HuH-7.5 (cell line): ENCODE measurements at places on chromosomes 7 and 10.

DNA sequence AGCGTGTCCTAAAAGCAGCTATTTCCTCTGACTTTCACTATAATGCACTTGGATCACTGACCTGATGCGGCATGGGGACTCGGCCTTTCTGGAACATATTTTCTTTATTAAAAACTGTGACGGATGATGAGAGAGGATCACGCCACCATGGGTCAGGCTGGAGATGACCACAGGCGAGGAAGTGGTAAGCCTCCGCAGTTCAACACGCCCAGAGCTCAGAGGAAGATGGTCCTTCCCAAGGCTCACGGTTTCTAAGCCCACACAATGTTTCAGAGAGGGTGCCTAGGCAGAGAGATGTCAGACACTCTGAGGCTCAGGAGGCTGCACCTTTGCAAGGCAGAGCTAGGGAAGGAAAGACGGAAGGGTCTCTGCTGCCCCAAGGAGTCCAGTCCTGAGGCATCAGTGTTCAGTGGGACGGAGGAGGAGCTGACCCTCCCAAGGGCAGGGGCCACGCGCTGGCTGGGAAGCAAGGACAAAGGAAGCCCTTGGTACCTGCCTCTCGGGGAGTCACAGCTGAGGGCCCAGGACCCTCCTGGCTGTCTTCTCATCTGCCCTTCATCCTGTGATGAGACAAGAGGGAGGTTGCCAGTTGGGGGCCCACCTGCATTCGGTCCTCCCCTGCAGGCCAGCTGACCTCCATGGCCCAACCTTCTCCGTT is 9.5 kb downstream of the CHST15 start:
- DNase-seq, result no peak

GRCh38 chr10:49768731-49769130 is 6.6 kb upstream of the OGDHL start:
- DNase-seq, result no peak

DNA sequence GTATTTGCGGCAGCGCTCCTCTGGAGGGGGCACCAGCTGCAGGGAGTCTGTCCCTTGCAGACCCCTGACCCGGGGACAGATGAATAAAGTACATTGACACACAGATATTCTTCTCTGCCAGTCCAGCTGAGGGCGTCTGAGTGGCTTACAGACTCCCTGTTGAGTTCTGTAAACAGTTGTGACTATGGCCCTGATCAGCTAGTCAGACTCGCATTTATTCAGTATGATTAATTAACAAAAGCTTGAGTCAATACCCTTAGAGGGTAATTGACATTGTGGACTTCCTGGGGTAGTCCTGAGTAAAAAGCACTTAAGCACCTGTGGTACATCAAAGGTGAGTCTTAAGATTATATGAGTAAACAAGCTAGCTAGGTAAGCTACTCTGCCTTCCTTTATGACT is 21.0 kb downstream of the ANKRD30A start:
- no peak for DNase-seq

DNA sequence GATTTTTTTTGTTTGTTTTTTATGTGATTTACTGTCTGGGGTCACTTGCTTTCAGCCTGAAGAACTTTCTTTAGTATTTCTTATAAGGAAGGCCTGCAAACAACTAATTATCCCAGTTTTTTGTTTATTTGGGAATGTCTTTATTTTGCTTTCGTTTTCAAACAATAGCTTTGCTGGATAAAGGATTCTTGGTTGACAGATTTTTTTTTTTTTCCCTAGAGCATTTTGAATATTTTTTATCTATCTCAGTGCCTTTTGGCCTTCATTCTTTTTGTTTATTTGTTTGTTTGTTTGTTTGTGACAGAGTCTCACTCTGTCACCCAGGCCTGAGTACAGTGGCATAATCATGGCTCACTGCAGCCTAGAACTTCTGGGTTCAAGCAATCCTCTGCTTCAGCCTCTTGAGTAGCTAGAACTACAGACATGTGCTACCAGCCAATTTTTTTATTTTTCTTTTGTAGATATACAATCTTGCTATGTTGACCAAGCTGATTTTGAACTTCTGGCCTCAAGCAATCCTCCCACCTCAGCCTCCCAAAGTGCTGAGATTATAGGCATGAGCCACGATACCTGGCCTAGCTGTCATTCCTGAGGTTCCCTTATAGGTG is 46.3 kb upstream of the FZD9 start:
- no peak for DNase-seq

GRCh38 chr7:95479992-95480624 is 5.6 kb upstream of the ASB4 start:
- no peak for DNase-seq

- no peak for DNase-seq
Measured at GRCh38 chr7:132377703-132378584, 198.3 kb downstream of the PLXNA4 start.

- DNase-seq, result no peak
Measured at GRCh38 chr10:32109603-32110002, 53.4 kb upstream of the KIF5B start.

DNA sequence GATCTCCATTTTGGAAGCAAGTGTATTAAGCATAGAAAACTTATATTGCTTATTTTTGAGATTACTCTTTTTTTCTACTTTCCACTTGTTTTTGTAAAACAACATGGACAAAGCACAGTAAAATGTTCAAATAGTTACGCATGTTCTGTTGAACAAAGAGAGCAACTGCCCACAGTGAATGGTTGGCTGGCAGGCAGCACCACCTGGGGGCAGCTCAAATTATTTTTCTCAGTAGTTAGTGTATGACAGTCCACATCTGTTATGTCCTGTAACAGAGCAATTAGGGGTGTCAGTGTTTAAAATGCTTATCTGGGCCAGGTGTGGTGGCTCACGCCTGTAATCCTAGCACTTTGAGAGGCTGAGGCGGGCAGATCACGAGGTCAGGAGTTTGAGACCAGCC is 46.1 kb upstream of the CACUL1 start:
- DNase-seq, result no peak

DNA sequence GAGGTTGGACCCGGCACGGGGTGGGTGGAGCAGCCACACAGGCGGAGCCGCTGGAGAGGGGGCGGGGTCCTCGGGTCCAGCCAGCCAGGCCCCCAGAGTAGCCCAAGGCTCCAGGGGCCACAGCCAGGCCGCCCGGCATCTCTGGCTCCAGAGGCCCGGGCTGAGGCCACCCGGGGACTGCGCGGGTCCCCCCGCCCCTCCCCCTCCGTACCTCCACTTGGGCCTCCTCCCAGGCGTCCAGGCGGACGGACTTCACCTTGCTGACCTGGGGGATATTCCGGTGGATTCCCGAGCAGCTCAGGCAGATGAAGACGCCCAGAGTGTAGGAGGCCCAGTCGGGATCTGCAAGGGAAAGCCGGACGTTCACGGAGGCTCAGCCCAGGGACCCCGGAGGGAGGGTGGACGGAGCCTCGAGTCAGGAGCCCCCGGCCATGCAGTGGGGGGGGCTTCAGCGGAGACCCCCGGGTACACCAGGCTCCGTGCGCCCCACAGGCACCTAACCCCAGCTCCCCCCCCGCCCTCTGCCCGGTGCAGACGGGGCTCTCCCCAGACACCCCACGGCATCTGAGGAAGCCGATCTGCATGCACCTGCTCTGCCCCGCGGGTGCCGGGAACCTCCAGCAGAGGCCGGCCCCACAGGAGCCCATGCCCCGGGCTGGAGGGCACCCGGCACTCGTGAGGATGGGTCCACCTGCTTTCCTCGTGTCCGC is 19.2 kb downstream of the ADAP1 start:
- no peak for DNase-seq

GRCh38 chr10:29191674-29192073 is 97.2 kb upstream of the LYZL1 start:
- DNase-seq, result no peak

DNA sequence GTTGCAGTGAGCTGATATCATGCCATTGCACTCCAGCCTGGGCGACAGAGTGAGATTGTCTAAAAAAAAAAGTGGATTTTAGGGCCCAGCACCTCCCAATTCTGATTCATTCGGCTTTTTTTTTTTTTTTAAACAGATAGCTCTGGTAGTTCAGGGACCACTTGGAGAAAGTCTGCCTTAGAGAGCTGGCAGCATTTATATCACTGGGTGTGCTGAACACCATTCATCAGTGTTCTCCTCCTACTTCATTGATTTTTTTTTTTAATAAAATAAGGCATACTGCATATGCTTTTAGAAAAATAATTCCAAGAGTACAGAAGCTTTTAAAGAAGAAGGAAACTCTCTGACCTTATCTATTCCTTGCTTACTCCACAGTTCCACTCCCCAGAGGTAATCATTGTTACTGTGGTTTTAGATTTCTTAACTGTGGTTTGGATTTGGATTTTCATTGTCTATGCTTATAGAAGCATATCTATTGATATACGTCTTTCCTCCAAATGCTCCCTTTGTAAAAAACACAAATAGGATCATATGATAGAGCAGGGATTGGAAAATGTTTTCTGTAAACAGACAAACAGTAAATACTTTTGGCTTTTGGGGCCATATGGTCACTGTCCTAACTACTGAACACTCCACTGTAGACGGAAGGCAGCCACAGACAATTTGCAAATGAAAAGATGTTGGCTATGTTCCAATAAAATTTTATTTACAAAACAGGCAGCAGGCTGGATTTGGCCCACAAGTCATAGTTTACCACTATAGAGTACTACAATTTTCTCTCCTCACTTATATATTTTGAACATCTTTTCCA is 21.1 kb upstream of the SAR1A start:
- no peak for DNase-seq

DNA sequence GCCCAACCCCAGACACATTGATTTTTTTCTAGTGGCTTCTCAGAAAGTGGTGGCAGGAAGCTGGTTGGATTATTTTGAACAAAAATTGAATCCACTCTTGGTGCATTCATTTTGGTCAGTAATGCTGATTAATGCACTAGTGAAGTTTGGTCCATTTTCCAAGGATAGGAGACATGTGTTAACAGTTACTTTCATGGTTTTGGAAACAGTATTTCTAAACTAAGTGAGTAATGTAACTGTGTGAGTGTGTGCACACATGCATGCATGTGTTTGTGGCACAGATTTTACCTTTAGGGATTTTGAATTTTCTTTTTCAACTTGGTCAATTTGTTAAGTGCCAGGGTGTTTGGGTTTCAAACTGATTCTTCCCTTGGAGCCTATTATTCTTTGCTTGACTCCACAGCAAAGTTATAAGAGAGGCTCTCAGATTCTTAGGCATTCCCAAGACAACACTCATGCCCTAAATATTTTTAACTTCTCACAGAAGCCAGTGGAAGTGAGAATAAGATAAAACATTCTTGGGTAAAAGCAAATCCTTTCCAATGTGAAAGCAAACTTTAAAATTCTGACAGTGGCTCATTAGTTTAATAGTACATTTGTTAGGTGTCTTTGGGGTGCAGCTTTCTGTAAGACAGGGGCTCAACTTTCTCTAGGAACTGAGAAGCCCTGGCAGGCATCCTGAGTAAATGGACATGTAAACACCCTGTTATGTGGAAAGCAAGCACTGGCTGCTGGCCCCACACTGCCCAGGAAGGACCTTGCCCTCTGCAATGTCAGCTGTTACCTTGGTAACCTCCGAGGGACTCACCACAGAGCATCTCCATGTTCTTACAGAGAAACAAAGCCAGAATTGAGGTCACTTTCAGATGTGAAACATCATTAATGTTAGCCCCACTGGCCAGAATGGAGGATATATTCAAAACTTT is 68.4 kb downstream of the ASAH2B start:
- DNase-seq, result peak; percentile 17

DNA sequence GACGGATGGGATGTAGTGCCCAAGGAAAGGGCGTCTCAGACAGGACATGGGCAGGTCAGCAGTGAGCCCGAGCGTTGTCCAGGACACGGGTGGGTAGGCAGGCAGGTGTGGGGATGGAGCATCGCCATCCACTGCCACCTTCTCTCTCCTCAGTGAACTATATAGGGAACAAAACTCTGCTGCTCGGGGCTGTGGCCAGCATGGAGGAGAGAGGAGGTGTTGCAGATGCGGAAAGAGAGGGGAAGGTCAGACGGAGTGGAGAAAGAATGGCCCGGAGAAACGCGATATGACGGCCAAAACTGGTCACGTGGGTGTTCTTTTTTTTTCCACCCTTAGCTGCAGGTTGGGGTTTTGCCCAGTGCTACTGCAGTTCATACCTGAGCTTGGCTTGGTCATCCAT is 71.2 kb downstream of the GRID1 start:
- DNase-seq, result no peak

DNA sequence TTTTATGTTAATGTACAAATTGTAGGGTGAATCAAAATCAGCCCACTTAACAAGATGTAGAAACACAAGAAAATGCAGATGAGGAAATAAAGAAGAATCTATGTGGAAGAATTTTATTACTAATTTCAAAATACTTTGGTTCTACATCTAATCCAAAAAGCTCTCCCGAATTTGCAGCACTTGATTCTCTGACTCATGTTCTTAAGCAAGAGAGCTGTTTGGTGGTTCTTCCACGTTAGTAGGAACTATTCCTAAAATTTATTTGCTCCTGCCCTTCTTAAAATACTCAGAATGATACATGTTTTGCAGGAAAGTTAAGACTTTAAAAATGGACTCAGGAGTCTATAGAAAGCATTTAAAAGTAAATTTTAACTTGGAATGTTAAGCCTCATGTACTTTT is 91.8 kb downstream of the ZMYND11 start:
- no peak for DNase-seq

GRCh38 chr7:126570845-126571244 is 681.9 kb downstream of the GRM8 start:
- DNase-seq, result no peak

DNA sequence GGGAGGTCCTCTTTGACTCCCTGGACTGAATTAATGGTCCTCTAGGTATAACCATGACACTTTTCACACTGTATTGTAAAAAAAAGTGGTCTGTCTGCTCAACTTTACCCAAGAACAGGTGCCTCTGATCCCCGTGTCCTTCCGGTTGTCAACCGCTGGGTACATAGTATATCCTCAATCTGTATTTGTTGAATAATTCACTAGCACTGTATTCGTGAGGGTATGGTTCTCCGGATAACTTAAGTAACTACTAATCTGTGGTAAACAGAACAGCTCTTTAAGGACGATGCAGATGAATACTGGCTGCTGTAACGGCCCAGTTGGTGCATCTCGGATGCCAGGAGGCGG is 472 bp upstream of the ADAM22 start:
- no peak for DNase-seq

GRCh38 chr7:8229927-8230326 is 32.0 kb downstream of the ICA1 start:
- DNase-seq, result no peak

DNA sequence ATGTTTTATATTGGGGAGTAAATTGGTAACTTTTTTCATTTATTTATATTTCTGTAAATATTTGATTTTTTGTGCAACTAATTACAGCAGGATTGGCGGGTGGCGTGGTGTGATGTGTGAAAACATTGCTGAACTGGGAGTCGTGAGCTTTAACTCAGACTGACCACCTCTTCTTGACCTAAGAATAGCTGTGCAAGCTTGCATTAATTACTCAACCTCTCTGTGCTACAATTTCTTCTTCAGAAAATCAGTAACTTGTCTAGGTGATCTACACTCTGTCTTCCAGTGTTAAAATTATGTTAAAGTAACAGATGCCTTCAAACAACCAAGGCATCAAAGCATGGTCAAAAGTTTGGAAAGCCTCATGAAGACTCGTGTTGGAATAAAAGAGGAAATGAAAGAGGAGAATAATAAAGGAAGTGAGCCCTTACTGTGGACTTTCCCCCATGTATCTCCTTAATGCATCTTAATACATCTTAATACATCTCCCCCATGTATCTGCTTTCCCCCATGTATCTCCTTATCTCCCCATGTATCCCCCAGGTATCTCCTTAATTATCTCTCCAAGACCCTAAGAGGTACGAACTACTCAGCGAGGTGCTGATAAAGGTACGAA is 71.2 kb downstream of the SVIL start:
- no peak for DNase-seq

- peak; percentile 14 for DNase-seq
Measured at GRCh38 chr7:32164341-32164996, 94.3 kb upstream of the PDE1C start.

- no peak for DNase-seq
Measured at GRCh38 chr10:19699299-19699698, 116.9 kb upstream of the PLXDC2 start.

- no peak for DNase-seq
Measured at GRCh38 chr7:105376908-105377533, 11.7 kb downstream of the SRPK2 start.
